ENCODE measurements at places on chromosomes 13 and 19. TPM values are rescaled to one million over a fixed set of nuclear protein-coding genes. Genes with fewer than 3 reads are reported as not detected.

SHKBP1 gene
- 129 TPM for total RNA-seq

CEACAM8 gene
- total RNA-seq = not detected

KLHL1 gene
- total RNA-seq = not detected

PSG2 gene
- not detected for total RNA-seq

TEKTIP1 gene
- not detected for total RNA-seq

N4BP2L2 gene
- total RNA-seq = 21.4 TPM

OLFM4 gene
- not detected for total RNA-seq

ECSIT gene
- 30.1 TPM for total RNA-seq

B3GNT8 gene
- total RNA-seq = 0.32 TPM

KLK2 gene
- total RNA-seq = not detected

SUPT20H gene
- 21.0 TPM for total RNA-seq

ZNF208 gene
- total RNA-seq = not detected

KRTDAP gene
- not detected for total RNA-seq

ZNF85 gene
- 0.20 TPM for total RNA-seq

SIGLEC6 gene
- total RNA-seq = not detected

BRME1 gene
- 1.6 TPM for total RNA-seq

CCDC194 gene
- total RNA-seq = not detected

COLGALT1 gene
- 55.3 TPM for total RNA-seq

TRIP10 gene
- total RNA-seq = 96.3 TPM

FLT3LG gene
- total RNA-seq = 1.2 TPM

NOSIP gene
- total RNA-seq = 108 TPM

SULT2A1 gene
- total RNA-seq = not detected

FXYD7 gene
- 0.36 TPM for total RNA-seq

HCN2 gene
- total RNA-seq = 38.3 TPM

ATP8B3 gene
- total RNA-seq = 2.3 TPM

TMEM145 gene
- total RNA-seq = 2.6 TPM

SBK3 gene
- 0.81 TPM for total RNA-seq

KLK15 gene
- not detected for total RNA-seq

CABP5 gene
- not detected for total RNA-seq

CYP2F1 gene
- total RNA-seq = not detected

VSTM2B gene
- total RNA-seq = not detected

ZNF541 gene
- not detected for total RNA-seq

FLT1 gene
- 0.02 TPM for total RNA-seq

FCHO1 gene
- total RNA-seq = 19.9 TPM

HCST gene
- 0.44 TPM for total RNA-seq

URAD gene
- not detected for total RNA-seq

SWSAP1 gene
- total RNA-seq = 1.9 TPM

ZNF579 gene
- 19.1 TPM for total RNA-seq

EID2B gene
- 7.3 TPM for total RNA-seq

POGLUT2 gene
- 5.6 TPM for total RNA-seq

EDNRB gene
- total RNA-seq = not detected

S1PR5 gene
- 2.0 TPM for total RNA-seq

CFAP97D2 gene
- not detected for total RNA-seq

MPND gene
- 12.4 TPM for total RNA-seq

BRCA2 gene
- 3.7 TPM for total RNA-seq

BST2 gene
- not detected for total RNA-seq

FCAR gene
- total RNA-seq = not detected
